ENCODE measurements at places on chromosomes 5 and 9. TPM values are rescaled to one million over a fixed set of nuclear protein-coding genes. Genes with fewer than 3 reads are reported as not detected.

TRIP13 gene
- 2.9 TPM for total RNA-seq

ADAMTS13 gene
- total RNA-seq = 2.2 TPM

TMEM174 gene
- total RNA-seq = 4.3 TPM

PLGRKT gene
- total RNA-seq = 9.9 TPM

DOCK2 gene
- total RNA-seq = 72.5 TPM

CYFIP2 gene
- 319 TPM for total RNA-seq

HTR4 gene
- 1.7 TPM for total RNA-seq

NUTM2G gene
- total RNA-seq = 0.48 TPM

FOXD4L3 gene
- total RNA-seq = 1.4 TPM

ANKHD1 gene
- total RNA-seq = 104 TPM

Data from umbilical cord (tissue), 2 donors.